ENCODE measurements at places on chromosomes 1 and 21.

DNA sequence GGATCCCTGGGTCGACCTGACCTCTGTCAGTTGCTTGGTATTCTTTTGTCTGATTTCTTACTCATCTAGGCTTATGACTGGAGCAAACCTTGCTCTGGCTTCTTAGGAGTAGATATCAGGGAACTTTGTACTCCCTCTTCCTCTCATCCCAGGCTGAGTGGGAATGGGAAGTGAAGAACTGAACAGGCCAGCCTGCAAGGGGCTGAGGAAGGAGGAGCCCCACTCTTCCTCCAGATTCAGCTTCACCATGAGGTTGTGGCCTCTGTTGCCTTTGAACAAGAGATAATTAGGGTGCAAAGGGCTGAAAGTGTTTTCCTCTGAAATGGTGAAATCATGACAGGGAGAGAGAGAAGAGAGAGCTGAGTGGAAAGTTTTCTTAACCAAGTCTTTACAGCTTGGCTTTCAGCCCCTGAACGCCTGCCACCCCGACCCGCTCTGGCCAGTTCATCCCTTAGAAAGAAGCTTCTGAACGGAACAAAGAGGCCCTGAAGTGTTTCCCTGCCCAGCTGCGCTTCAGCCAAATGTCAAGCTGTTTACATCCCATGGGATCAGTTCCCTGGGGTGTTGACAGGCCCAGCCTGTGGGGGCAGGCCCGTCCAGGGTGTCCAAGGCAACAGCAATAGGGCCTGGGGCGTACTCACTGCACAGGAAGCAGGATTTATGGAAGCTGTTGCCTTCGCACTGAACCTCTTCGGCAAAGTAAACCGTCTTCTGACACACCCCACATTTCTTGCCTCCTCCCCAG is 11.2 kb downstream of the CSRP1 start:
- DNase-seq: no peak

DNA sequence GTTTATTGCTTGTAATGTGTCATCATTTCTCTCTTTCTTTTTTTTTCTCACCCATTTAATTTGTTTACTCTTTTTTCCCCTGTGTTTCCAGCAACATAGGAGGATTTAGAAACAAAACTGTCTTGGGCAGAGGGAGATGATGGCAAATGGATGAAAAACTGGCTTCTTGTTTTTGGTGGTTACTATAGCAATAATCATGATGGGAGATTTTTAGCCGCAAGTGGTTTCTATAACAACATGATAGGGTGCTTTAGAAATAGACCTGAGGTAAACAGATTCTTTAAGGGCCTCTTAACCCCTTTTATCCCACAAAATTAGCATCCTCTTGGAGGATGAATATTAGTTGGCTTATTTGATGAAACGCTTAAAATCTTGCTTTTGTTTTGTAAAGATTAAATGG is 51.6 kb downstream of the CRB1 start:
- no peak for DNase-seq

- no peak for DNase-seq
Measured at GRCh38 chr1:245687152-245687635, 532.4 kb downstream of the KIF26B start.

DNA sequence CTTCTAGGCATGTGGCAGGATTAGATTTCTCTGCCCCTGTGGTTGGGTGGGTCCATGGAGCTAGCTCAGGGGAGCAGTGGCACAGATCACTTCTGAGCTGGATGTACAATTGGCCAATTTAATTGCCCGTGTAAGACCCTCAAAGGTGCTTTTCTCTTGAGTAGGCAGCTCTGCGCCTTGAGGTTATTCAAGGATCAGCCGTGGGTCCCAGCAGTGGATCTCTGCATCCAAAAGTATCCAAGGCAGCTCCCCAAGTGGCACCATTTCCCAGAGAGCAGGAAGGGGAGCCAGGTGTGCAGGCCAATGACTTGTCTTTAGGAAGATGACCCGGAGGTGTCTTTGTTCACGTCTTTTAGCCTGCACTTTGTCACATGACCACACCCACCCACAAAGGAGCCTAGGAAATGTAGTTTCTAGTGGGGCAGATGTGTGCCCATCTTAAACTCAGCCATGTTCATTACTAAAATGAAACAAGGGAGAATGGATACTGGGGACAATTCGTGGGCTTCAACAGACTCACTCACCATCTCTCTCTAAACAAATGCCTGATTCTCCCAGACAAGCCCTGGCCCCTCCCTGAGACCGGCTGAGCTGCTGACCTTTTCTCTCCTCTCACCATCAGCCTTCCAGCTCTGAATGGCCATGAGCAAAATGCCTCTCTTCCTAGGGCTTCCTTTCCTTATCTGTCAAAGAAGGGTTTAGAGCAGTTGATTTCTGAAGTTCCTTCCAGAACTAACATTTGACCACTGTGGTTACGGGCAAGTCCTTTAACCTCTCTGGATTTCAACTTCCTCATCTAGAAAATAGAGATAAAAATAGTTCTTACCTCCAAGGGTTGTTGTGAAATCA is 41.4 kb upstream of the TENT5C start:
- DNase-seq: no peak

DNA sequence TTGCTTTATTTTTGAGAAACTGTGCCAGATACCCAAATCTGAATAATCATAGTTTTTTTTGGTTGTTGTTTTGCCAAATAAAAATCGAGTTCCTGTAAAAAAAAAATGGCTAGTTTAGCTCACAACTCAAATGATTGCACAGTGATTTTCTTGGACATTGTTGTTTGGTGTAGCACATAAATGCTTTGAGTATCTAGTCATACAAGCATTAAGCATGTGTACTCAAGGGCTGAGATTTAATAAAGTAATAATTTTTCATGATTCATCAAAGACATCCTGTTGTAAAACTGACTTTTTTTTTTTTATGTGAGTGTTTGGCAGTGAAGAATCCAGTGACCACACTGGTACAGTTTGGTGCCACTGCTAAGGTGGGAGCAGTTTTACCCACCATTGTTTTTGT is 18.8 kb downstream of the ITSN1 start:
- no peak for DNase-seq

DNA sequence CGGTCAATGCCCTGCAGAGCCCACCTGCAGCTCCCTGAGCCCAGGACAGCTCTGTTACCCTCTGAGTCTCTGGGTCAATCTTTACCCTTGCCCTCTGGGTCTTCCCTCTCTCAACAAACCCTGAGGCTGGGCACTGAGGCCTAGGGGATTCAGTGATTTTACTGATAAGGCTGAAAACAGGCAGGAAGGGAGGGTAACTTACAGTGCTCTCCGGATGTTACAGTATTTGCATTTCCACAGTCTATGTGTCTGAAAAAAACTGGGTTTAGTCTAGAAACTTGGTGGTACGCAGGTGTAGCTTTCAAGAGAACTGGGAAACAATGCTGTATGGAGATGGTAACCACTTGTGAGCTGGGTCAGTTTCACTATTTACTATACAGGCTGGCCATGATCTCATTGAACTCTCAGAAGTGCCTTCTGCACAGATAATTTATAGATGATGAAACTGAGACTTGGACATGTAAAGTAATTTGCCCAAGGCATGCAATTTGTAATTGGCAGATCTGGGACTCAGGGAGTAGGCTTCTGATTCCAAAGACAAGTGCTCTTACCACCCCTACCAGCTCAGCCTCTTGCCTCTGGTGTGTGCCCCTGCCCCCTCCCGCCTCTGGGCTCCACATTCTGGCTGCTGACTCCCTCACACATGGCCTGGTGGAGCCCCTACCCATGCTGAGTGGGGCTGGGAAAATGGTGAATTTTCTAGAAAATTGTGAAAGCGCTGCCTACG is 48.8 kb downstream of the TENT5C start:
- DNase-seq: no peak
